ENCODE measurements at places on chromosomes 2 and 18.
A peak's percentile ranks its signal among the peaks of the same experiment; 100 is the strongest.

- no peak for DNase-seq
These were observed 1.5 kb downstream of the GDF7 start for GRCh38 chr2:20668451-20668850.

GRCh38 chr2:141633132-141633531, 497.7 kb downstream of the LRP1B start:
- no peak for DNase-seq

- no peak for DNase-seq
These were observed 272.9 kb downstream of the TGIF1 start for GRCh38 chr18:3722649-3723433.

DNA sequence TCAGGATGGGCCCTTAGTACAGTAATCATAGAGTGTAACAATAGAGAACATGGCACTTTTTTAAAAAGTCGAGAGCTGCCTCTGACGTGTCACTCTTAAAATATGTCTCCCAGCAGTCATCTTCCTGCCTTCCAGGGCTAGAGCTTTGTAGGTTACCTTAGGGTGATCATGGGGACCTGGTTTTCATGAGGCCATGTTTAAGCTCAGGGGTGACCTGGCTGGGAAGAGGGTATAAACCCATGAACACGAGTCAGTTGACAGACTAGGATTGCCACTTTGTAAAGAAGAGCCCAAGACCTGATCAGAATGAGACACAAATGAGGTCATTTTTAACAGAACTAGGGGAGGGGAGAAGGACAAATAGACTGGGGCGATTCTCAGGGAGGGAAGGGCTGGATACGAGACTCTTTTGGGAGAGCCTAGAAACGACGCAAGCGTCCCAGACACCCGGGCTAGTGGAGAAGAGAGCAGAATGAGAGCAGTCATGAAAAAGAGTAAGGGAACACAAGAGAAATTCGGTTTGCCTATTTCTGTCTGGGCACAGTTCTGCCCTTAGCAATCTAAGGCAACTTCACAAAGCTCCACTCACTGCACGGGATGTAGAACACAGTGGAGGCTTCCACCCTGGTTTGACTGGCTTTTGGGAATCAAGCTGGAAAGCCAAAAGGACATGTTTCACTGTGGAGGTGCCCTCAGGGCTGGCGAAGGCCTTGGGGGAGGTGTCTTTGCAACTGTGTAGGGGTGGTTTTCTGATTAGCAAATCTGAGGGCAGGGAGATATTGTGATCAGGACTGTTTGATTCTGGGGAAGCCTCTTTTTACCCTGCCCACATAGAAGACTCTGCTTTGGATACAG, 1.8 kb upstream of the RAB31 start:
- DNase-seq, result no peak

DNA sequence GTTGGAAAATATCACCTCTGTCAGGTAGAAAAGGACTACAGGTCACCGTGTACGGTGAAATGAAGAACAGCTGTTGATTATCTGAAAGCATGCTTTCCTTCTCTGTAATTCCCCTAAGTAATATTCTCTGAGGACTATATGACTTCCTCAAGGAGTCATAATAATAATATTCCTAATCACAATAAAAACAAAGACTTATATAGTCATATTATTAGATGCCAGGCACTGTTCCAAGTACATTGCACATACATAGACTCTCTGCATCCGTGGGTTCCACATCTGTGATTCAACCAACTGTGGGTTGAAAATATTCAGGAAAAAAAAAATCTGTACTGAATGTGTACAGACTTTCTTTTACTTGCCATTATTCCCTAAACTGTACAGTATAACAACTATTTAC, 512.4 kb upstream of the ID2 start:
- DNase-seq, result no peak

DNA sequence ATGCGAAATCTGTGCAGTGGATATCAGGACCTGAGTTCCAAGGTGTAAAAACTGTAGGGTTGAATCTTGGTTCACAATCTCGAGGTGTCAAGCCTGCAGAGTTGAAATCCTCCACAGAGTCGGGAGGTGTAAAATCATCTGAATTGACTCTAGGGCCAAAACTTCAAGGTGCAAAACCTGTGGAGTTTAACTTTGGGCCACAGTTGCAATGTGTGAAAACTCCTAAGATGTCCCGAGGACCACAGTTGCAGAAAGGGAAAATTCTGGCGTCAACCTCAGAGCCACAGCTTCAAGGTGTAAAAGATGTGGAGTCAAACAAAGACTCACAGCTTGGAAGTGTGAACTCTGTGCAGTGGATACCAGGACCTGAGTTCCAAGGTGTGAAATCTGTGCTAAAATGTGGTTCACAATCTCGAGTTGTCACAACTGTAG, 9.8 kb upstream of the ZNF512 start:
- DNase-seq, result no peak

DNA sequence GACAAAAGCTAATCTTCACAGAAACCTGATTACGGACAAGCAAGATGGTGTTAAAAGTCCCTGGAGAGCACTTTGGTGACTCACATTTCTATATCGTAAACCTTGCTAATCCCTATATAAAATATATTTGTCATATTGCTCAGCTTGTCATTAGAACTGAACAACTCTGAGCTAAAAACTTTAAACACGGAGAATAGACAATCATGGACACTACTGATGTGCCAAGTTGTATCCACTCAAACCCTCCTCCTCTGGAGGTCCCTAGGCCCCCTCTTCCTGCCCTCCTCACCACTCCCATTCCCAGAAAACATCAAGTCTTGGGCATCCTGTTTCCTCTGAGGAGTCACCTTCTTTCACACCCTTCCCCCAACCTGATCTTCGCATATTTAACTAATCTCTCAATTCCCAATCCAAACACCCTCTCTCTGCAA, 138.7 kb upstream of the PID1 start:
- no peak for DNase-seq

- DNase-seq, result no peak
These were observed 40.1 kb upstream of the CCDC88A start for GRCh38 chr2:55459714-55460274.

DNA sequence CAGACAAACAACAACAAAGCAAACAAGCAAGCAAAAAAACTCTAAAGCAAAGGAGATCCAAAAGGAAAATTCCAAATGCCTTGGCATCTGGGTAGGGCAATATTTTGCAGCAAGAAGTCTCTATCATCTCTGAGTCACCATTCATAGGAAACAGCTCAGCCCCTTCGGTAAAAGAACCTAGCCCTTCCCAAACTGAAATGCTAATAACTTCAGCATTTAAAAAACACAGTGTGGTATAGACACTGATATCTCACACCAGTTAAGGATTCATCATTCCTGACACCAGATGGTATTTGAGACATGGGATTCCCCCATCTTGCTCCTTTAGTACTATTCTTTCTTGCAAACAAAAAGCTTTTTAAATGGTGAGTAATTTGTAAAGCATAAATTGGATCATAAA, 491.8 kb downstream of the TXNL1 start:
- DNase-seq, result no peak

- peak; percentile 19 for DNase-seq
These were observed 64.7 kb downstream of the FBXO15 start for GRCh38 chr18:74082742-74083556.

- DNase-seq, result no peak
These were observed 49.9 kb downstream of the TMEM17 start for GRCh38 chr2:62455957-62456692.

DNA sequence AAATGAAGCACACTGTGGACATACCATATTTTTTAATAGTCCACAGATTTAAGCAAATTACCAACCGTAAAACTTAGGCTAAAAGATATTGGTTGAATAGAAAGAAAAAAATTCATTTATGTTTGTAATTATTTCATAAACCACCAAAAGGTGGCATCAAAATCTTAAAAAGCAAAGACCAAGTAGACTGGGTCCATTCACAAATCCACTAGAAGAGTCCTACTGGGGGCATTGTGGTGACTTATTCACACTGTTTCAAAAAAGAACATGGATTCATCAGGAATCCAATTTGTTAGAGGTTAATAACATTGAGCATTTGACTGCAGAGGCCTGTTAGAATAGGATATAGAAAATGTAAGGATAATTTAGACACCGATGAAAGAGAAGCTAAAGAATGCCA, 194.9 kb upstream of the KYNU start:
- no peak for DNase-seq

DNA sequence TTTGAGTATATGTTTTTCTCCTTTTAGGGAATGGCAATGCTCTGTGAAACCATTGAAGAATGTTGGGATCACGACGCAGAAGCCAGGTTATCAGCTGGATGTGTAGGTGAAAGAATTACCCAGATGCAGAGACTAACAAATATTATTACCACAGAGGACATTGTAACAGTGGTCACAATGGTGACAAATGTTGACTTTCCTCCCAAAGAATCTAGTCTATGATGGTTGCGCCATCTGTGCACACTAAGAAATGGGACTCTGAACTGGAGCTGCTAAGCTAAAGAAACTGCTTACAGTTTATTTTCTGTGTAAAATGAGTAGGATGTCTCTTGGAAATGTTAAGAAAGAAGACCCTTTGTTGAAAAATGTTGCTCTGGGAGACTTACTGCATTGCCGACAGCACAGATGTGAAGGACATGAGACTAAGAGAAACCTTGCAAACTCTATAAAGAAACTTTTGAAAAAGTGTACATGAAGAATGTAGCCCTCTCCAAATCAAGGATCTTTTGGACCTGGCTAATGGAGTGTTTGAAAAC, 82.3 kb downstream of the ACVR2A start:
- DNase-seq, result no peak

DNA sequence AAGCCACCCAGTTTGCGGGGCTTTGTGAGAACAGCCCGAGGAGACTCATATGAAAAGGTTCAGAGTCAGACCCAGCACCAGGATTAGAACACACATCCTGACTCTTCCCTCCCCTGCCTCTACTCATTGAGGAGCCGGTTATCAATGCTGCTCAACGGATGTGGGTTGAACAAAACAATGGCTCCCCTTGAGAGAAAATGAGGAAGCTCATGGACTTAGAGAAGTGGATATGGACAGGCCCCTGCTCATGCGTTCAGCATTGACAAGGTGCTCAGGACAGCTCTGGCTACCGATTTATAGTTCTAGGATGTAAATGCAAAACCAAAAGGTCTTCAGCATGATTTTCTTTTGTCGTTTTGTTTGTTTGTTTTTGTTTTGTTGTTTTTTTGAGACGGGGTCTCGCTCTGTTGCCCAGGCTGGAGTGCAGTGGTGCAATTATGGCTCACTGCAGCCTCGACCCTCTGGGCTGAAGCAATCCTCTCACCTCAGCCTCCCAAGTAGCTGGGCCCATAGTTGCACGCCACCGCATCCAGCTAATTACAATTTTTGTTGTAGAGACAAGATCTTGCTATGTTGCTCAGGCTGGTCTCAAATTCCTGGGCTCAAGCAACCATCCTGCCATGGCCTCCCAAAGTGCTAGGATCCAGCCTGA, 32.0 kb upstream of the AGAP1 start:
- DNase-seq, result no peak

DNA sequence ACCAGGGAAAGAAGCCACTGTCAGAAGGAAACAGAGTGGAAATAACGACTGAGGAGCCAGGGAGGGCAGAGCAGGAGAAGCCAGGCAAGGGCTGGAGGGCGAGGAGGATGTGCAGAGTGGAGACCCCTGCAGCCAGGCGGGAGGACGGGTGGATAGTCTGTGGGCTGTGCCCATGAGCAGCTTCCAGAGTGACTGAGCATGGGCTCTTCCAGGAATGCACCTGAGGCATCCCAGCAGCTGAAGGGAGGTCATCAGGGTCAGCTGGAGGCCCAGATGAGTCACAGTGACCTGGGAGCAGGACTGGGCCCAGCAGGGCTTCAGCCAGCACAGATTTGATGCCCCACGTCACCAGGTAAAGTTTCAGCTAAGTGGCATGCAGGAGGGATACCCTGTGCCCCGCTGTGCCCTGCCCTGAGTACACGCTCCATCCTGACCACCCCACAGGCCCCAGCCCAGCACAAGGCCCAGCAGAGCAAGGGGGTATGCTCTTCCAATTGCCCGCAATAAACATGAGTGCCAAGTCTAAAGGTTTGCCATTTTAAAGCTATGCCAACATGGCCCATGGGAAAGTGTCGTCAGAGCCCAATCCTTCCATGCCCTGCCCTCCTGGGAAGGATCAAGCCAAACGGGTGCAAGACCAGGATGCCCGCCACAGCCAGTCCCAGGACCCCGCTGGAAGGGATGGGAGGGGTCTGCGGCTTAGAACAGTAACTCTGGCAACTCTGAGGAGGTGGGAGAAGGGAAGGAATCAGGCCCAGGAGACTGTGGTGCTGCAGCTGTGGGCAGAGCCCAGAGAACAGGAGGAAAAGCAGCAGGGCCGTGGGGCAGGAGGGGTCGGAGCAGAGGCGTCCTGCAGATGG, 85.7 kb downstream of the SEPTIN10 start:
- no peak for DNase-seq

DNA sequence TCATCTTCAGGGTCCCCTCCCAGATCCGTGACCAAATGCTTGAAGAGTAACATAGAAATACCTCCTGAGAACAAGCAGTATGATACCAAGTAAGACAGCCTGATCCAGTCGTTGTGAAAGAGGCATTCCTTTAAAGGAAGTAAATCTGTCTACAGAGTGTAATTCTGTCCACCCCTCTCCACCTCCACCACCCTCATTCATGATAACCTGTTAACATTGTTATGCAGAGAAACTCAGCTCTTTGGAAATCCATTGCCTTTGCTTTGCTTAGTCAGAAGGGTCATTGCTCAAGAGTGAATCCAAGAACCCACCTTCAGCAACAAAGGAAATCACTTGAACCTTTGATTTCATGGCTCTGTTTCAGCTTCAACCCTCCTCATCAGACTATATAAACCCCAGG, 155.6 kb downstream of the CYP26B1 start:
- no peak for DNase-seq

GRCh38 chr18:48801728-48802542, 148.8 kb downstream of the SMAD7 start:
- DNase-seq, result no peak

- no peak for DNase-seq
These were observed 238.5 kb downstream of the ALPK2 start for GRCh38 chr18:58390399-58390798.

- DNase-seq, result no peak
These were observed 1.7 kb upstream of the ZCCHC2 start for GRCh38 chr18:62521082-62521481.

DNA sequence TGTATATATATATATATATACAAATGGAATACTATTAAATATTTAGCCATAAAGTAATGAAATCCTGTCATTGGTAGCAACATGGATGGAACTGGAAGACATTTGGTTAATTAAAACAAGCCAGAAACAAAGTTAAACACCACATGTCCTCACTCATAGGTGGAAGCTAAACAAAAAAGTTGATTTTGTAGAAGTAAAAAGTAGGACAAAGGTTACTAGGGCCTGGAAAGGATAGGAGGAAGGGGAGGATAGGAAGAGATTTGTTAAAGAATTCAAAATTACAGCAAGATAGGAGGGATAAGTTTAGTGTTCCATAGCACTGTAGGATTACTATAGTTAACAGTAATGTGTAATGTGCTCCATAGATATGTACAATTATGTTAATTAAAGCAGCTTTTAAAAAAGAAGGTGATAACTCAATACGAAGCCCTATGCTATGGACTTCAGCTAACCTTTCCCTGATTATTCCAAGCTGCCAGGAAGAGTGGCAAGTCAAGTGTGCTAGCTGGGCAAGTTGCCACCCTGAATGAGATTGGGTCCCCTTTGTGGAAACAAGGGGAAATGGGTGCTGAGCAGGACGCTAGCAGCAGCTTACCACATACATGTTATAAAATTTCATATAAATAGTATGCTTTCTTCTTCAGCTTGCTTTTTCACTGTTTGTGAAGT, 12.3 kb downstream of the MERTK start:
- no peak for DNase-seq

Measured in CD4-positive, alpha-beta T cell treated with Interleukin-6 at 100 ng/mL for 8 hours (primary cell).